ENCODE measurements at places on chromosomes 11 and 22.

- no peak for DNase-seq
These were observed 3.2 kb upstream of the FJX1 start for GRCh38 chr11:35614939-35615569.

GRCh38 chr11:117713538-117713991 is 83.5 kb downstream of the DSCAML1 start:
- no peak for DNase-seq

GRCh38 chr11:86952221-86952875 is 2.8 kb downstream of the FZD4 start:
- DNase-seq: no peak

- DNase-seq: peak; percentile 84
These were observed 8.1 kb downstream of the WNT7B start for GRCh38 chr22:45968751-45969413.

DNA sequence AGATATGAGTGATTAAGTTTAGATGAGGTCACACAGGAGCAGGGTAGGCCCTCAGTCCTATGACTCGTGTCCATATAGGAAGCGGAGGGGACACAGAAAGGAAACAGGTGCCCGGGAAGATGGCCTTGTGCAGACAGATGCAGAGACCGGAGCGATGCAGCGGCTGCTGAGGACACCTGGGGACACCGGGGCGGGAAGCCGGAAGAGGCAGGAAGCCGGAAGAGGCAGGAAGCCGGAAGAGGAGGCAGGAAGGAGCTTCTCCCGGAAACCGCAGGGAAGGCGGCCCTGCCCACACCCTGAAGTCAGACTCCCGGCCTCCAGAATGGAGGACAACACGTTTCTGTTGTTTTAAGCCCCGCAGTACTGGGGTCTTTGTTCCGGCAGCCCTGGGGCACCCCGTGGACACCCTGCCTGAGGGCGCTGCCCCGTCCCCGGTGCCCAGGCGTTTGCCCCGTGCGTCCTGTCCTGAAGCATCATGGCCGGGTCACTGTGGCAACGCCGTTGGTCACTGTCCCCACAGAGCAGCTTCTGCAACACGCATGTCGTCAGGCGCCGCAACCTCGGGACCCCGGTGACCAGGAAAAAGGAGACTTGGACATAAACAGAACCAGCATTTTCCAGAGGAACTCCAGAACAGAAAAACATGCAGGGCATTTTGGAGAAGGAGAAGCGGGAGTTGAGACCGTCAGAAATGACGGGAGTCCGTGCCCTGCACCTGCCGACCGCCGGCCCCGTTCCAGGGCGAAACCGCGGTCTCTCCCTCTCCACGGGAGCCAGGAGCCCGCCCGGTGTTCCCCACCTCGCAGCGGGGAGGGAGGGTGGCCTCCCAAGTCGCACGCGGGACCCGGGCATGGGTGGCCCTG is 103.4 kb downstream of the BRD1 start:
- no peak for DNase-seq

DNA sequence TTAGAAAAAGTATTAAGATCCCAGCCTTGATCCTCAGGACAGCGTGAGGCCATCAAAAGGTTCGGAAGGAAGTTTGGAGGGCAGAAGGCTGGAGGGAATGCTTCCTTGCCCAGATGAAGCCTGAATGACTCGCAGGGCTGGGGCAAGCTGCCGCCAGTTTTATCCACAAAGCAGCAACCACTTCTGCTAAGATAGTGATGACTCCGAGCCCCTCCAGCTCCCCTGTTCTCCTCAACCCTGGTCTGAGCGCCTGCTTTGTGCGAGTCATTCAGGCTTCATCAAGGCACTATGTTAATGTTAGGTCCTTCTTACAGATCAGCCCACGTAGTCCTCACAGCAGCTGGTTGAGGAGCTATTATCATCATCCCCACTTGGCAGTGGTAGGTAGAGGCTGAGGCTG is 158.8 kb downstream of the COMMD9 start:
- no peak for DNase-seq

DNA sequence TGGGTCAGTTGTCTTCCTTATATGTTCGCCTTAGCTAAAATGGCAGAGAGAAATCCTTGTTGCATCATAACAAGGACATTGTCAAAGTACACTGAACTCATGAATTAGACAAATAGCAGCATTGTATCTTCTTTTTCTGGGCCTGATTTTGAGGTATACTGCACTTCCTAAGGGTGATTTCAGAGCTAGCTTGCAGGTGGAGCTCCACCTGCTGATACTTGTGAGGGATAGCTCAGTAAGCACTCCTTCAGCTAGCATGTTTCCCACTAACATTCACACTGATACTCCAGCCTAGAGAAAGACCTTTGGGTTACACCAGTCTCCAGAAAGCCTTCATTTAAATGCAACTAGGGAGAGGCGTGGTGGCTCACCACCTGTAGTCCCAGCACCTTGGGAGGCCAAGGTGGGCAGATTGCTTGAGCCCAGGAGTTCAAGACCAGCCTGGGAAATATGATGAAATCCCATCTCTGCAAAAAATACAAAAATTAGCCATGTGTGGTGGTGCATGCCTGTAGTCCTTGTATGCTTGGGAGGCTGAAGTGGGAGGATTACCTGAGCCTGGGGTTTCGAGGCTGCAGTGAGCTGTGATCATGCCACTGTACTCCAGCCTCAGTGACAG is 29.8 kb downstream of the JAM3 start:
- no peak for DNase-seq

DNA sequence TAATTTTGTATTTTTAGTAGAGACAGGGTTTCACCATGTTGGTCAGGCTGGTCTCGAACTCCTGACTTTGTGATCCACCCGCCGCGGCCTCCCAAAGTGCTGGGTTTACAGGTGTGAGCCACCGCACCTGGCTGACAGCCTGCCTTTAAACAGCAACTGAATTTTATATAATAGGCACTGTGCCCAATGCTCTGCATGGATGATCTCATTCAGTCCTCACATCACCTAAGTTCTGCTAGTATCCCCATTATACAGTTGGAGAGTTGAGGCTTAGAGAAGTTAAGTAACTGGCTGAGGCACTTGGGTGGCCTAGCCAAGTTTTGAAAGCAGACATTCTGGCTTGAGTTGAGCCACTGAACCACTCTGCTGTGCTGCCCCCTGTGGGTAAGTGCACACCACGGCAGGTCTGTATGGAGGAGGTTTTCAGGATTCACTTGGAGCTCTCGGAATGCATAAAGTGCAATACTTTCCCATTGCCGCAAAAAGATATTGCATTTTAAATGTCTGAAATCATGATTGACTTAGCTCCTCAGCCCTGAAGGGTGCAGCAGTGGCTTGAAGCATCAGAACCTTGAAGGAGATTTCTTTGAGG is 112.4 kb downstream of the LDLRAD3 start:
- DNase-seq: no peak

- DNase-seq: no peak
These were observed 13.6 kb downstream of the MAML2 start for GRCh38 chr11:96329419-96329818.

DNA sequence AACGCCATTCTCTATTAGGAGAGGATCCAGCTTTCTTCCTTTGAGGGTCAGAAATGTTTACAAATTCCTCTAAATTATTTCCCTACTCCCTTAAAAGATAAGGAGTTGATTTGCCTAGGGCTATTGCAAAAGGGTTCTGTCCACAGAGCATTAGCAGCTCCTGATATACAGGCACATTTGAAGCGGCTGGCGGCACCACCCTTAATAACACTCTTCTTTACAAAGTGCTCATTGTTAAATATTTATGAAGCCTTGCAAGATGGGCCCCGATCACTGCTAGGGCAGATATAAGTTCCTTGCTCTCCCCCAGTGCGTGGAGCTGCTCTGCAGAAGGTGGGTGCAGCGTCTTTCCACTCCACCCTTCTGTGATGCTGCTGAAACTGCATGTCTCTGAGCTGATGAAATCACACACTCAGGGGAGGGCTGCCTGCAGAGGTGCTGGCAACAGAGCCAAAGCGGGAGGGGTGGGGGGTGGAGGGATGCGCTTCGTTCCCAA is 116.7 kb upstream of the NTM start:
- DNase-seq: no peak

DNA sequence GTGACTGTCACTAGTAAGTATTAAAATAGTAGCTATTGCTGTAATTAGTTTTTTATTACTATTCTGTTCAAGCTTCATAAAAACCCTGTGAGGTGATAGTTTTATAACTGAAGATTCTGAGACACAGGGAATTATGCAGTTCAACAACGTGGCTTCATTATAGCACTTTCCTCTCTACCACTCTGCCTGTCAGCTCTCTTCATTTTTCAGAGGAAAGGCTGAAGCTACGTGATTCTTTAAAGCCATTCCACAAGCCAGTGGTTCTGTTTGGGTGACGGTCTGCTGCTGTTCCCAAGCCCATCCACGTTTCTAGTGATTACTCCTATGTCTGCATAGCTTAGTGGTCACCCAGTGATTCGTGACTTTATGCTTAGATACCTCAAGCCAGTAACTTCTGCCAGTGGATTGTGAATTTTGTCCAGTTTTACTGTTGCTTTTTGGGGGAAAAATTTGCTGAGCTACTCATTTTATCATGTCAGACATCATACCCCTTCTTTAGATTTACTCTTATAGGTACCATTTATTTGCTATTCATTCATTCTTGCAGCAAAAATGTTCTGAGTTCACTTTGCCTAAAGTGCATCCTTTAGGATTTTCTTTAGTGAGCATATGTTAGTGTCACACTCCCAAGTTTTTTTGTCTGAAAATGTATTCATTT is 59.8 kb downstream of the UVRAG start:
- no peak for DNase-seq

DNA sequence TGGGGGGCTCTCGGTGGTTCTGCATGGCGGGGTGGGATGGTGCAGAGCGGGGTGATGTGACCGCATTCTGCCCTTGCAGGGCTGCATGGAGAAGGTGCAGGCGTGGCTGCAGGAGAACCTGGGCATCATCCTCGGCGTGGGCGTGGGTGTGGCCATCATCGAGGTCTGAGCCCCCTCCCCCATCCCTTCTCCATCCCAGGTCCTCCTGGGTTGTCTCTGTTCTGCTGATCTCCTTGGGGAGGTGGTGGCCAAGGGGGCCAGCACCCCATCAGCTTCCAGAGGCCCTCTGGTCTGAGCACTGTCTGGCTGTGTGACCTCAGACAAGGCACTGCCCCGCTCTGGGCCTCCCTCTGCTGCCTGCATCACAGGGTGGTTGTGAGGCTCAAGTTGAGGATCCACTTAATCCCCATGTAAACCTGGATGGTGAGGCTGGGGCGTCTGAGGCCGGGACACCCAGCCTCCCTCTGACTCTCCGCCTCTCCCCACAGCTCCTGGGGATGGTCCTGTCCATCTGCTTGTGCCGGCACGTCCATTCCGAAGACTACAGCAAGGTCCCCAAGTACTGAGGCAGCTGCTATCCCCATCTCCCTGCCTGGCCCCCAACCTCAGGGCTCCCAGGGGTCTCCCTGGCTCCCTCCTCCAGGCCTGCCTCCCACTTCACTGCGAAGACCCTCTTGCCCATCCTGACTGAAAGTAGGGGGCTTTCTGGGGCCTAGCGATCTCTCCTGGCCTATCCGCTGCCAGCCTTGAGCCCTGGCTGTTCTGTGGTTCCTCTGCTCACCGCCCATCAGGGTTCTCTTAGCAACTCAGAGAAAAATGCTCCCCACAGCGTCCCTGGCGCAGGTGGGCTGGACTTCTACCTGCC is 53.3 kb downstream of the CD82 start:
- DNase-seq: no peak

DNA sequence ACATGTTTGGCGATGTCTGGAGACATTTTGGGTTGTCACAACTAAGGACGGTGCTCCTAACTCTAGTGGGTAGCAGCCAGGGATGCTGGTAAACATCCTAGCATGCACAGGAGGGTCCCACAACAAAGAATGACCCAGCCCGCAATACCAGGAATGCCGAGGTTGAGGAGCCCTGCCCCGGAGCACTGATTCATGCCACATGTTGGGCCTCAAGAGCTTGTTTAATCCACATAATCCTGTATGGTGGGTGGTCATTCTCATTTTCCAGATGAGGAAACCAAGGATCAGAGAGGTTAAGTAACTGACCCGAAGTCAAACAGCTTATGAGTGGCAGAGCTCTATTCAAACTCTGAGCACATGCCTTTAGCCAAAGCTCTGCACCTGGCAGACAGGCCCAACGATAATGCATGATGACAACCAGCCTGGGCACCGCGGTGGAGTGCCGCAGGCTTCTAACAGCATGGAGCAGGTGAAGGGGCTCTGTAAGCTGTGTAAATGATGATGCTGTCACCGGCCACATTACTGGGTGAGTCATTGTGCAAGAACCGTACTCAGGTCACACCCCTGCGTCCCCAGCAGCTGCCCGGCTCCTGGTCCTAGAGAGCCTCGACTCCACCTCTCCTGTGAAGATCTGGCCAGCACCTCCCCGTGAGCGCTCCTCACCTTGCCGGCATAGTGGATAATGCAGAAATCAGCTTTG is 58.6 kb downstream of the APOL1 start:
- no peak for DNase-seq

DNA sequence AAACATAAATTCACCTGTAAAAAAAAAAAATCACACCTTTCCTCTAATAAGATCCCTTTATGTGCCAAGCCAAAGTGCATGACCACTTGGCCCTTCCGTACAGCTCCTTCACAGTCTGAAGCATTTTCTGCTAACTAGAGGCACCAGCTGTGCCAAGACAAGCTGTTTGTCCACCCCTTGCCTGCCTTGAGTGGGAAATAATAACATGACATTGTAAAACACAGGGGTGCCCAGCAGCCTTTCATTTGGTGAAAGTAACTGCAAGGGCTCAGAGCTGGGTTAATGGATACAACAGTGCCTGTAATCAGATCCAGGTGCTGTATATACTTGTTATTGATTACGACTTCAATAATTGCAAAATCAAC is 59.2 kb downstream of the DDIAS start:
- no peak for DNase-seq

DNA sequence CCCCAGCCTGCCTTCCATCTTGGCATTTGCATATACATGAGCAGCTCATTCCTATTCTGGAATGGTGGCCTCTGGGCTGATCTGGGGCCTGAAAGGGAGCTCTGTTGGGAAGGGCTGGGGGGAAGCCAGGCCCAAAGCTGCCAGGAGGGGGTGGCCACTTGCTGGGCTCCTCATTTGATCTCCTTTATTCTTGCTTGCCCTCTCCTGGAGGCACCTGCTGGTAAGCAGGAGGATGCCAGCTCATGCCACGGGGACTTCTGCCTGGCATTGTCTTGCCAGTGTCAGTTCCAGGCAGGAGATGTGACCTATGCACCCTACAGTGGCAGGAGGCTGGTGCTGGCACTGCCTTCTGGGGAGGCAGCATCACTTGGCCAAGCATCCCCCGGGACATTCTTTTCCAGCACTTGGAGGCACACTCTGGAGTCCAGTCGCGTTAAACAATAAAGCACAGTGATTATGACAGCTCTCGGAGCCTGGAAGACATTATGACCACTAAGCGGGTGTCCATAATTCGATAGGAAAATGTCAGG is 128.3 kb downstream of the NTM start:
- no peak for DNase-seq
